Uterus (tissue), 4 donors: ENCODE measurements at places on chromosomes 4 and X. TPM values are rescaled to one million over a fixed set of nuclear protein-coding genes. Genes with fewer than 3 reads are reported as not detected.

The ZCCHC18 gene
- 7.2 TPM for total RNA-seq

The TMPRSS11D gene
- not detected for total RNA-seq

The TMEM156 gene
- 0.37 TPM for total RNA-seq

The USP51 gene
- total RNA-seq, result 7.0 TPM

The DCAF8L2 gene
- total RNA-seq, result not detected
